ENCODE measurements at places on chromosomes 12 and 14. TPM values are rescaled to one million over a fixed set of nuclear protein-coding genes. Genes with fewer than 3 reads are reported as not detected.

DNA sequence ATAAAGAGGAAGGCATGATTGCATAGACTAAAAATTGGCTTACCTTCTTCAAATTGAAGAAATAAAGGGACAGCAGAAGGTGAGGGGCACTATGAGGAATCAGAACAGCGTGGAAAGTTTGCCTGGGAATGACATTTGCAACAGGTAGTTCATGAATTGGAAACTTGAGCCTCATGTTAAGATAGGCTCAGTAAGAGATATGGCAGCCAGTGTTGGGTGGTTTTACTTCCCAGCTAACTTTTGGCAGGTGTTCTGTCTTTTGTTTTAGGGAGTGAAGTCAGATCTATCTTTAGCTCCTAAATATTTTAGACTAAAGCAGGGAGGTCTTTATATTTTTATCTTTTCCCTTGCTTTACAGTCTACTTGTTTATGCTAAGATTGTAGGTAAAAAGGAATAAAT, 122.4 kb downstream of the ANO6 start:
- no peak overlapping the region for H3K4me3 ChIP-seq
- H3K36me3 ChIP-seq = no peaks in the 10 kb centered on the region

DNA sequence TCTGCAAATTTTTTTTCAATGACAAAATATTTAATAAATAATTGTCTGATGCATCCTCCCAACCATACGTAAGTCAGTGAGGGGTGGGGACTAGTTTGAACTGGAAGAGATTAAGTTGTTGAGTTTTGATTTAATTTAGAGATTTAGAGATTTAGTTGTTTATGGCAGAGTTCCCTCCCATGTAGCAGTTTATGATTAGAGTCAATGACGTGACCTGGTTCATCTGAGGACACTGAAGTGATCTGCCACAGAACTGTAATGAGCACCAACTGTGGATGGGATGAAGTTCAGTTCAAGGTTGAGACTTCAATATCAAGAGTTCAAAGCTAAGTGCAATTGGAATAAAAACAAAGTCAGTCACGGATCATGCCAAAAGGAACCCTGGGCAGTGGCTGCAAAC, 609.3 kb downstream of the NOVA1 start:
- no peak for DNase-seq
- H3K27me3 ChIP-seq = no peaks in the 10 kb centered on the region
- H3K36me3 ChIP-seq = no peaks in the 10 kb centered on the region

The DNAJC22 gene
- total RNA-seq = 18.9 TPM

The TMTC1 gene
- 17.2 TPM for total RNA-seq
